GM10248 (cell line): ENCODE measurements at places on chromosomes 5 and 9.
A peak's percentile ranks its signal among the peaks of the same experiment; 100 is the strongest.

DNA sequence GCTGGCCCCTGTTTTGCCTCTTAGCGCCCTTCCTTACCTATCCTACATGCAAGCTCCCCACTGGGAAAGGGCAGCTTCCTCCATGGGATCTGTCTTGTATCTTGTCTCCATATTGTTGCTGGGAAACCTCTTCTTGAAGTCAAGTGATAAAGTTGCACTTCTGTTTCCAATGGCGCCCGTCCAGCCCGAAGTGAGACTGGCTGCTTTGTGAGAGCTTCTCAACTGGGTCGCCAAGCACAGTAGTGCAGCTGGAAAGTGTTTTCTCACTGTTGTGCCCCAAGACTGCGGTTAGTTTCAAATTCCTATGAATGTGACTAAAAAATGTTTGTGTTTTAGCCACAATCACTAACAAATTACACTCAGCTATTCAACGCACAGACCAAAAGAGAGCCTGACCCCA is 506.6 kb upstream of the MPDZ start:
- DNase-seq = no peak

DNA sequence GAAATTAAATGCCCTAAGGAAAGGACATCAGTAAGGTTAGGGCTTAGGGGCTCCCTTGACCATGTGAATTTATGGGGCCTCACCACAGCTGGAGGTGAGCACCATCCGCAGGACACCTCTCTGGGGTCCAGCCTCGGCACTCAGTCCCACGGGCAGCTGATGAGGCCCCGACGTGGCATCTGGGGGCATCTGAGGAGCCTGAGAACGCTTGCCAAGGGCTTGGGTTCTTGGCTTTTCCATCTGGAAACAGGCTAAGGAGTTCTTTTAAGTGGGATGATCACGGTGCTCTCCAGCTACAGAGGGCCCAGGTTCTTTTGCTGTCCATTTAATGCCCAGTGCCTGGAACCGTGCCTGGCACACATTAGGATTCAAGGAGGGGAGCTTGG is 3.6 kb downstream of the NKX2-5 start:
- DNase-seq = no peak

GRCh38 chr9:125467116-125467740 is 205.6 kb downstream of the GAPVD1 start:
- DNase-seq = no peak

- DNase-seq = no peak
Measured at GRCh38 chr5:73188764-73189531, 16.0 kb downstream of the TMEM174 start.

GRCh38 chr9:123445981-123446610 is 90.1 kb downstream of the CRB2 start:
- no peak for DNase-seq

- no peak for DNase-seq
Measured at GRCh38 chr5:128216860-128217531, 133.4 kb downstream of the SLC12A2 start.

DNA sequence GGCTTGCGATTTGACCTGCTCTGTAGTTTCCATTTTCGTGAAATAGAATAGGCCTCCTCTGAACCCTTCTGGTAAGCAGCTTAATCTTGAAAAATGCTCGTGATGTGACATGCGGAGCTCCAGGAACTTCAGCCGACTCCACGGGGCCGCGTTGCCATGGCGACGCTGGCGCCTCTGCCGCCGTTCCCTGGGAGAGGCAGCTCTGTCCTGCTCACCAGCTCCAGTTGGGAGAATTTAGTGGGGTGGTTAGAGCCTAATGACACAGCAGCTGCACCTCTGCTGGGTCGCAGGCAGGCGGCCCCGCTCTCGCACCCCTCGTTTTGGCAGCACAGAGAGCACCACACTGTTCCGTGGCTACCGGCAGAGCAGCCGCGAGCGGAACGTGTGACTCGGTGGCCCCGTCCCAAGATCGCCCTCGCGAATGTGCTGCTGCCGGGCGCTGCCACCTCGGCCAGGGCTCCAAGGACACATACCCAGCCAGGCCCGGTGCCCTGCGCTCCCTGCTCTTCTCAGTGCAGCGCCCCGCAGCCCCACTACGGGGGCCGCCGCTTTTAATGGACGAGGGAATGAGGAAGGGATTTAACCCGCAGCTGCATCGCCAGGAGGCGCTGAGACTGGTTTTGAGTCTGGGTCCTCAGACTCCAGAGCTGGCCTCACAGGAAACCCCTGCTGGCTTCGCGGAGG is 131.2 kb upstream of the LMX1B start:
- DNase-seq = no peak

- DNase-seq = no peak
Measured at GRCh38 chr9:114655689-114656088, 1.9 kb downstream of the TEX53 start.

GRCh38 chr5:56023296-56023695 is 28.5 kb upstream of the IL6ST start:
- DNase-seq = no peak

DNA sequence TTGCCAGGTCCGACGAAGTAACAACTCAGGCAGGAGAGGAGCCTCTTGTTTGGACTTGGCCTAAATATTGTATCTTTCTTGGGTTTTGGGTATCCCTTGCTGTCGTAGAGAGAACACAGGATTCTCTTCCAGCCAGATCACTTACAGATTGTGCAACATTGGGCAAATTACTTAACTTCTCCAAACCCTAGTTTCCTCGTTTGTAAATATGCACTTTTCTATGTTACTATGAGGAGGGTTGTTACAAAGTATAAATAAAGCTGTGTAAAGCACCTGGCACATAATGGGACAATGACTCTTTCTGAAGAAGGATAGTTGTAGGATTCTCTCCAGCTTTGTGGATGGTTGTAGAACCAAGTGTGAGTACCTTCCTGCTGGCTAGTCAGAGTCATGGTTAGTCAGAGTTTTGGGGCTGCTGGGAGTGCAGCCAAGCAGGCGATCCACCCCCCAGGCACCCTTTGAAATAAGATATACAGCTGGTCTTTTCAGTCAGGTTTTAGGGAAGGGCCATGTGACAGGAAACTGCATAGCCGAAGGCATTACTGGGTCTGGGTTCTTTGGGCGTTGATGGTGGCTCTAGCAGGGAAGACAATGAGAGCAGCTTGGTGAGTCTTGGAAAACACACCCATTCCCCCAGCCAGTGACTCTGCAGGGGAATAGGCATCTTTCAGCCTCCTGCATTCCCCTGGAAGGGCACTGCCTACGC is 49.9 kb upstream of the GDNF start:
- no peak for DNase-seq

DNA sequence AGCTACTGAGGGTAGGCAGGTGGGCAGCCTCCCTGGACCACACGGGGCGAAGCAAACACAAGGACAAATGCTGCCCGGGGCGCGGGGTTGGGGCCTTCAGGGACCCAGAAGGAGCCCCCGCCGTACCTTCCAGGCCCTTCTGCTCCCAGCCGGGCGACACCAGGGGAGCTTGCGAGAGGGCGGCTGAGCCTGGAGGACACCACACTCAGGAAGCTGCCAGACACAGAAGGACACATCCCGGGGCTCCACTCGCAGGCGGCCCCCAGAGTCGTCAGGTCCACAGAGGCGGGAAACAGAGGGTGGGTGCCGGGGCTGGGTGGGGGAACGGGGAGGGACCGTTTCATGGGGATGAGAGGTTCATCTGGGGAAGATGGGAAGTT is 58.5 kb upstream of the UBAC1 start:
- no peak for DNase-seq

- DNase-seq = no peak
Measured at GRCh38 chr9:129483415-129484351, 137.2 kb downstream of the C9orf50 start.

- peak; percentile 50 for DNase-seq
Measured at GRCh38 chr9:136372561-136373299, 739 bp downstream of the CARD9 start.

DNA sequence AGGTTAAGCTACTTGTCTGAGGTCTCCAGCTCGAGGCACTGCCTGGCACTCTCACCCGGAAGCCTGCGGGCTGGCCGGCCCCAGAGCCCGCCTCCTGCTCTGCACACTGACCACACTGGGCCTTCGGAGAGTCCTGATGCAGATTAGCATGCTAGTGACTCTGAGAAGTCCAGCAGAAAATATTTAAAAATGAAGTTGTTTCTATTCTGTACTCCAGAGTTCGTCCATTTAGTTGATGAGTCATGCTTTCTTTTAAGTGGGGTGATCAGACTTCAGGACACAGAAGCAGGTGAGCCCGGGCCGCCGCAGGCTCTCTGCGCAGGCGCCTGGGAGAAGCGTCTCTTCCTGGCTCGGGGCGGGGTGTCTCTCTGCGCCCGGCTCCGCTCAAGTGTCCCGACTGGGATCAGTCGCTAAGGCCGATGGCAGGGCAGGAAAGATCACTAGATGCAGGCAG is 32.5 kb downstream of the FAM240B start:
- DNase-seq = peak; percentile 59

GRCh38 chr9:21634951-21635350 is 152.8 kb upstream of the IFNE start:
- no peak for DNase-seq

DNA sequence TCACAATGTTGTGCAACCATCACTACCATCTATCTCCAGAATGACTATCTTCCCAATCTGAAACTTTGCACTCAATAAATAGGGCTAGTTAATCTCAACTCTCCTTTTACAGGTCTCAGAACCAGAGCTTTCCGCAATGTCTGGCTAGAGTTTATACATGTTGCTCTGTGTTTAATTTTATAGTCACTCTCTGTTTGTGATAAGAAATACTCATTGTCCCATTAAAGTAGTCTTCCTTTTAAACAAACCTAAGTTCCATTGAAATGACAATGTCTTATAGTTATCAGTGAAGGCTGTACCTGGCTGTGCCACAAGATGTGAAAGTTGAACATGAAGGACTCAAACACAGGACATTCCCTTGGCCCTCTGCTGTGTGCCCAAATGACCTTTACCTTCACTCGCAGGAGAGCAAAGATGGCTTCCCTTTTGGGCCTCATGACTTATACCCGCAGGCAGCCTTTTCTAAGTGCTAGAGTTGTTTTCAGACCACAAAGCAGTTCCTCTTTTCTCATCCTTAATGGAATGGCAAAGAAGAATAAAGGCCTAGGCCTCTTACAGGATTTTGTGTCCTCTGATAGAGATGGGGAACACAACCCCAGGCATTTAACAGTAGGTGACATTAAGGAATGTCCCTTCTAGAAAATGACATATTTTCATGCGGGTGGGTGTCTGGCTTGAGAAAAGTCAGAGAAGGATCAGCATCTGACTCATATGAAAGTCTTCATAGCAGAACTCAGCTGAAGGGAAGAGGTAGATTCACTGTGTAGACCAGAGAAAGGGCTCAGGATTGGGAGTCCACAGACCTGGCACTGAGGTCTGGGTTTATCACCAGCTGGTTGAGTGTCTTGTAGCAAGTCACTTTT is 69.6 kb upstream of the ATP10B start:
- DNase-seq = no peak

GRCh38 chr5:177496727-177497291 is 595 bp downstream of the PDLIM7 start:
- peak; percentile 71 for DNase-seq

DNA sequence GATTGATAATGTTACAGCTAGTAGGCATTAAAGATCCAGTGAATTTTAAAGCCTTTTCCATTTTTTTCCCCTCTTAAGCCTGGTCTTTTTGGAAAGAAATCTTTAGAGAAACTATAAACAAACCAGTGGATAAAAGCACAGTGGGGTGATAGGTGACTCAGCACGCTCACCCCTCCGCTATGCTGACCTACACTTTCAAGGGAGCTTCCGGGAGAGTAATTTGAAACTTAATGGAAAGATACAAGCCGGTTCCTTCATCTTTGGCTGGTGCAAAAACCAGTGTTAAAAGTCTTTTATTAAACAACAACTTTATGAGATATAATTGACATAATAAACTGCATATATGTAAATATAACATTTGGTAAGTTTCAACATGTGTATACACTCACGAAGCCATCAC is 27.0 kb upstream of the ALDOB start:
- no peak for DNase-seq

GRCh38 chr9:27792971-27793689 is 219.8 kb upstream of the C9orf72 start:
- no peak for DNase-seq

- DNase-seq = no peak
Measured at GRCh38 chr9:105273731-105274130, 29.3 kb downstream of the SLC44A1 start.

DNA sequence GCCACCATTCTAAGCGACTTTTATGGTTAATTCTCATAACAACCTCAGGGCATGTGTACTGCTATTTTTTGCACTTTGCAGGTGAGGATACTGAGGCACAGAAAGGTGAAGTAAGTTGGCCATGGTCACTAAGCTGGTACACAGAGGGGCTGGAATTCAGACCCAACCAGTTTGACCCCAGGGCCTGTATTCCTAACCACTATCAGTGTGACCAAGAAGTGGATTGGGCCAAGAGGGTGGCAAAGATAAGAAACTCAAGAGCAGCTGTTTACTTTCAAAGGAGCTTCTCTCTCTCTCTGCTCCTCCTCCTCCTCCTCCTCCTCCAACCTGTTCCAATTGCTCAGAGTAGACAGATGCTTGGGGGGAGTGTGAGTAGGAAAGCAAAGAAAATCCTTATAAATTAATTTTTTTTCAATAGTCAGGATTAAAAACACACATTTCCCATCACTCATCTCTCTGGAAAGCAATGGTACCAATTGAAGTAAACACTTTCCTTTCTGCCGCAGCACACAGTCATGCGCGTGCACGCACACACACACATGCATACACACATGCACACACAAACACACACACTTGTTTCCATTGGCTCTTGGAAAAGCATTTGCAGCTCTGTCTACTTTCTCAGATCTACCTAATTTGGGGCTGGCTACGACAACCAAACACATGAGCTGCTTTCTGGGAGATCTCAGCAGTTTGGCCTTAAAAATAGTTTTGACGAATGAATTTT is 736.7 kb upstream of the WWC1 start:
- DNase-seq = no peak

DNA sequence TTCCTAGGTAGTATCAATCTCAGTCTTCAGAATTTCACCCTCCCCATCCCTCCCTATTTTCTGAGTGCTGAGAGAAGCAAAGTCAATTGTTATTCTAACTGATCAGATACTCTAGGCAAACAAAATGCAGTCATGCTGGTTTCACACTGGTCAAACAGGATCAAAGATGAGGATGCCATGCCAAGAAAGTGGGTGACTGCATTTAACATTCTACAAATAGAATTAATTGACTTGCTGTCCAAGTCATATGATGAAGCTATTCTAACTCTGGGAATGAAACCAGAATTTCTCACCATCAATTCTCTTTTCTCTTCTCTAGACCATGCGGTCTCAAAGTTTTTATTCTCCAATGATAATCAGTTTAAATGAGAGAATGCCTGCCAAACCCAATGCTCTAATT is 112.5 kb downstream of the CTNND2 start:
- DNase-seq = no peak
